ENCODE measurements at places on chromosomes 7 and 10.
A peak's percentile ranks its signal among the peaks of the same experiment; 100 is the strongest.

DNA sequence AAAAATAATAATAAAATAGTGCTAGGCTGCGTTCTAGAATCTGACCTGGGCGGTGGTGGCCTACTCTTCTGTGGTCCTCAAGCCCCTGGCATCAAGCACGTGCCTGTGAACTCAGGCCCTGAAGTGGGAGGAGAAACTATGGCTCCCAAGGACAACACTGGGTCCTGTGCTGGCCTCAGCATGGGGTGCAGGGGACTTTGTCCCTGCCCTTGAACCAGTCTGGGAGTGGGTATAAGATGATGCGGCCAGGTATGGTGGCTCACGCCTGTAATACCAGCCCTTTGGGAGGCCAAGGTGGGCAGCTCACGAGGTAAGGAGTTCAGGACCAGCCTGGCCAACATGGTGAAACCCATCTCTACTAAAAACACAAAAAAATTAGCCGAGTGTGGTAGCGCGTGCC lies 5.5 kb downstream of the ZP3 start:
- DNase-seq: no peak

DNA sequence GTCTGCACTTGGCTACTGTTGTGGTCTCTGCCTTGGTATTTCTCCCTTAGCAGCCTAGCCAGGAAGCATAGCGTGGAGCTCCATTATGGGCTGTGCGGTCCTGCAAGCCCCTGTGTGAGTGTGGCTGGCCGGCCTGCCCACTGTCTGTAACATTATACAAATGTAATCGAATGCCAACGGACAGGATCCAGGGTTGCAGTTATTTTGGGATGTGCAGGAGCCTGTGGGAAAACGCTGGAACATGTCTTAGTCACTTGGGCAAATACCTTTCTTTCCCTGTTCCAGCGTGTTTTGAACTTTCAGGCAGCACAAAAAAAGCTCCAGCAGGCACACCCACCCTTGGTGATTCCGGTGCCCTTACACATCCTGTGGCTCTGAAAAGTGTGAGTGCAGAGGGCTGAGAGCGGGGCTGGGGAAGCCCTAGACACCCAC lies 29.5 kb downstream of the BAG3 start:
- DNase-seq: no peak

DNA sequence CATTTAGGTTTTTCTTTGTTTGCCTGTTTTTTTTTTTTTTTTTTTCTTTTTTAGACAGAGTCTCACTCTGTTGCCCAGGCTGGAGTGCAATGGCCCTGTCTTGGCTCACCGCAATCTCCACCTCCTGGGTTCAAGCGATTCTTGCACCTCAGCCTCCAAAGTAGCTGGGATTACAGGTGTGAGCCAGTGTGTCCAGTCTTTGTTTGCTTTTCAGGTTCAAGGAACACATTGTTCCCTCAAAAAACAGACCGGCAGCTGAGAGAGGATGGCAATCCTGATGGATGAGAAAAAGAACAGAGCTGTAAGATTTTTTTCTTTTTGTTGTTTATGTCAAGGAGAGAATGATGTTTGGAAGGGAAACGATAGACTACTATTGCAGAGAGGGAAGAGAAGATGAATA lies 23.3 kb upstream of the RHOBTB1 start:
- no peak for DNase-seq

DNA sequence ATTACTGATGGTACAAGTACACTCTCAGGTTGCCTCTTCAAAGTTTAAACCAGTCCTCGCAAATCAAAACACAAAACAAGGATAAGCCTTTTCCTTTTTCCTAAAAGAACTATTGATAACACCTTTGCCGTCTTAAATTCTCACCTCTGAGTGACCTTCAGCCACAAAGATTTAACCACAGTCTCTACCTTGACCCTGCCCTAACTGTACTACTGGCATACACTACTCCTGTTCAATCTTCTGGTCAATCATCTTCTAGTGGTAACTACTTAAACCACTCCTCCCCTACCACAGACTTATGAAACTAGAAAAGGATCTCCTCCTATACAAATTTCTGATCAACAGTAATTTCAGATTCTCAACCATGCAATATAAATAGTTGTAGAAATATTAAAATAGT lies 15.1 kb downstream of the UPF2 start:
- no peak for DNase-seq

DNA sequence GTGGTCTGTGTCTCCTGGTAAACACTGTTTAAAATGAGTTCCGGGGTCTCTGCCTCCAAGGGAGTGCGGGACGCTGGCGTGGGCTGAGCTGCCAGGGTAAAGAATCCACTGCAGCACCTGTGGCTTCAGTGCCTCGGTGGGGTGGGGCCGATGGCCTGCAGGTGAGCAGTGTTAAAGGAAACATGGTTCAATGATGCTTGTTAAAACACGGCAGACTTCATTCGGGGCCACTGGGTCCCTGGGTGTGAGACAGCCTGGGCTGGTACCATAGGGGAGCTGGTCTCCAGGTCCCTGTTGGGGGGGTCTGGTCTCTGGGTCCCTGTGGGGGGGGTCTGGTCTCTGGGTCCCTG lies 24.9 kb upstream of the KNDC1 start:
- DNase-seq: no peak

DNA sequence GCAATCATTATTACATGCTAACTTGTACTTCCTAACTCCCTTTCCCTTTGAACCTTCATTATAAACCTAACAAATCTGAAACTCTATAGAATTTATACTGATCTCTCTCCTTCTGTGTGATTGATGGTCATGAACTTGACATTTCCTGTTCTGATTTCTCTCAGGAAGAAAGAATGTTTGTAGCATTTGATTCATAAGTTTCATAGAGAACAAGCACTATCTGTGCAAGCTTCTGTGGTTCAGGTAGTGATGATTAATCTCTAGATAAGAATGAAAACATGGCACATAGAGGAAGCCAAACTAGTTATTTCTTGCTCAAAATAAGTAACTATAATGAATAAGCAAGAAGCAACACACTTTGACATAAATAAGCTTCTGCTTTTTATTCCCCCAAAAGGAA lies 34.2 kb downstream of the TFPI2 start:
- no peak for DNase-seq

DNA sequence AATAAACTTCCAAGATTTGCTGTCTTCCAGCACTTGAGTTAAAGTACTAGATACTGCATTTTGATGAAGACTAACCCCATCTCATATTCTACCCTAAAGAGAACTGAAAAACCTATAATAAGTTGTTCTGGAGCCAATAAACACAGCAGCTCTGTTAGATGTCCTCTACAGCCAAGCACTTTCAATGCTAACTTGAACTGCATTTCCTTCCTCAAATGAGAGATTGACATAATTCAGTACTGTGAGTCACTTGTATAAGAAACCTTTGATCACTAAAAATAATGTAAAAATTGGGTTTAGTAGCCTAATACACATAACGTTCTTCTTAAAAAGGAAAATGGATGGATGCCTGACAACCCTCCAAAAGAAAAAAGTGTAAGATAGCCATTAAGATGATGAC lies 81.3 kb downstream of the ITGB8 start:
- no peak for DNase-seq

GRCh38 chr7:108178398-108178797 lies 48.2 kb upstream of the LAMB4 start:
- no peak for DNase-seq

DNA sequence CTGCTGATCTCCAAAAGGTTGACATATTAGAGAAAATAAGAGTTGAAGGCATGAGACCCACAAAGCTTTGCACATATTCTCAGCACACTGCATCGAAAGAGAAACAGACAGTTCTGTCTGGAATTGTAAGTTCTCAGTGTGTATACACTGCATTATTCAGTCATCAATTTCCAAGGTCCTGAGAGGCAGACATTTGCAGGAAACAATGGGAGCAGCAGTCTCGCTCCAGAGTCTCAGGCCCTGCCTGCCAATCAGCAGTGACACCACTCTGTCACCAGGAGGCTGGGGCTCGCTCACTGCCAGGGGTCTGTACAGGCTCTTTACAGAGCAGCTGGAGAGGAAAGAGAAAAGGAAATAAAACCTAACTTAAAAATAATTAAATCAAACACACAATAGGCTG lies 36.3 kb downstream of the JAZF1 start:
- no peak for DNase-seq

DNA sequence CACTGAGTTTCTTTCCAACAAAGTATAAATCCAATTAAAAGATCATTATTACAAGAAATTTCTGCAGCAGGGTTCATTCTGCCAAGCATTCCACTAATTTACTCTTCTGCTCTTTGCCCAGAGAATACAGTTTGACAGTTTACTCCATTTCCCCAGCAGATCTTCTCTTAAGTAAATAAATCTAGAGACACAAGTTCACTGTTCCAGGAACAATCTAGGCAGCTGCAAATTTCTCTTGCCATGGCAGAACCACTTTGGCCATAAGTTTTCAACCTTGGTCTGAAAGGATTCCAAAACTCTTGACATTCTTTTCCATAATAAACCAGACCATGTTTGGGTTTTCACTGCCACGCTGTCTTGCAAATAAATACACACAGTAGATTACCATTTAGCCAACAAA lies 11.5 kb downstream of the RGS10 start:
- DNase-seq: no peak

GRCh38 chr7:5296611-5297226 lies 14.0 kb downstream of the SLC29A4 start:
- DNase-seq: peak; percentile 80

- peak; percentile 53 for DNase-seq
Measured at GRCh38 chr7:1922071-1922869, 252.2 kb downstream of the ELFN1 start.

- DNase-seq: no peak
Measured at GRCh38 chr7:74599244-74599643, 58.3 kb upstream of the GTF2I start.

GRCh38 chr10:69102440-69102839 lies 14.5 kb downstream of the SRGN start:
- no peak for DNase-seq

DNA sequence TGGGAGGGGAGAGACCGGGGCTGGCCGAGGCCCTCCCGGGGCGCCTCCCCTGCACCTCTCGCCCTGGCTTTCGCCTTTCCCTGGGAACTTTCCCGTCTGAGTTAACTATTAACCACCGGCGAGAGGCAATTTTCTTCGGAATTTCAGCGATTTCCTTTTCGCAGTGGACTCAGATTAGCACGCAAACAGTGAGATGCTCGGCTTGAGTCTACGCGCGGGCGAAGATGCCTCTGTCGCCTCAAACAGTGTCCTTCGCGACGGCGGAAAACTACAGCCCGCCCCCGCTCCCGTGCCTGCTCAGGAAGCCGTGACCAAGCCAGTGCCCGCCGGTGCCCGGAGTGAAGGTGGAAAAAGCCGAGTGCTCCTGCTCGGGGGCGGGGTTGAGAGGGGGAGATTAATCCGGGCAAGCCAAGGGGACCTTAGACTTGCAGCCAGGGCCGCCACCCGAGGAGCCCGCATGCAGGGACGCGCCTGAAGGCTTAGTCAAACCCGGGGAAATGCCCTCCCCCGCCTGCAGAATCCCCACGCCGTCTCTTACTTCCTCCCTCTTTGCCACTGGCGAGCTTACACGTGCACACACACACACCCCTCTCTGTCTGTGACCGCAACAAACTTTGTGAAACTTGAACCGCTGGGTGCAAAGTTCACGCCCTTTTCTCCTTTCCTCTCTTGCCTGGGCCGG lies 14.5 kb upstream of the PAX2 start:
- peak; percentile 13 for DNase-seq

DNA sequence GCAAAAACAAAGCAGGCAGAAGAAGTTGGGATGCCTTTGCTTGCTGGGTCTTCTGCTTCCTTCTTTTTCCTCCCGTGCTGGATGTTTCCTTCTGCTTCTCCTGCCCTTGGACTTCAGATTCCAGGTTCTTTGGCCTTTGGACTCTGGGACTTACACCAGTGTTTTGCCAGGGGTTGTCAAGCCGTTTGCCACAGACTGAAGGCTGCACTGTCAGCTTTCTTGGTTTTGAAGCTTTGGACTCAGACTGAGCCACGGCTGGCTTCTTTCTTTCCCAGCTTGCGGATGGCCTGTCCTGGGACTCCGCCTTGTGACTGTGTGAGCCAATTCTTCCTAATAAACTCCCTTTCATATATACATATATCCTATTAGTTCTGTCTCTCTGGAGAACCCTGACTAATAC lies 11.3 kb upstream of the LCOR start:
- DNase-seq: no peak

DNA sequence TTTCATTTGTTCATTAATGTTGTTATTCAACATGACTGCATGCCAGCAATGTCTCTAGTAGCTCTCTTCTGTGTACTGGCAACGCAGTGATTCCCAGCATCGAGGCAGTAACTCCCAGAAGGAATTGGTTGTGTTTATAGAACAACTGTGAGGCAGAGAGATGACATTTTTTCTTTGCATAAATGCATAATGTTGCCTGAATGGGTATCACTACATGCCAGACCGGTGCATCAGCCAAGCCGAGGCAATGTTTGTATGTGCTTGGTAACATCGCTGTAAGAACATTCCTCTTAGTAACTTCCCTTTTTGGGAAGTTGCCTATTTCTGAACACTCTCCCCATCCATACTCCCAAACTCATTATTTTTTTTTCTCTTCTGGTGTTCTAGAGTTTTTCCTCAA lies 182.9 kb downstream of the HTR7 start:
- no peak for DNase-seq

Measured in CD4-positive, alpha-beta T cell treated with Interleukin-17A for 4 hours (primary cell).